ENCODE measurements at places on chromosomes 7 and 10.

GRCh38 chr10:22766693-22767092 is 52.3 kb upstream of the PIP4K2A start:
- DNase-seq, result no peak

DNA sequence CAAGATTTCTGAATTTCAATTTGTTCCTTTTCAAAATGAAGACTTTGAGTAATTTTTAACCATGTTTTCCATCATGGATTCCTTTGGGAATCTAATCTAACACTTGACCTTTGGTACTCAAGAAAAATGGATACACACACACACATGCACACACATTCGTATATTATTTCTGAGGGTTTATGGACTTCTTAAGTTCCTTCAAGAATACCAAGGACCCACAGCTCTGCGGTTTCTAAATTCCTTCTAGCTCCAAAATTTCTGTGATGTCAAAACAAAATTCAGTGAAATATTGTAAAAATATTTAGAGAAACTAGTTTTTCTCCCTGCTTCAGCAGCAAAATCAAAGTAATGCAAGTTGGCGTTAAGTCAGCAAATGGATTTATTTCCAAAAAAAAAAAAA is 98.3 kb upstream of the FAM13C start:
- DNase-seq, result no peak

GRCh38 chr10:114749014-114749413 is 72.6 kb upstream of the FHIP2A start:
- no peak for DNase-seq

DNA sequence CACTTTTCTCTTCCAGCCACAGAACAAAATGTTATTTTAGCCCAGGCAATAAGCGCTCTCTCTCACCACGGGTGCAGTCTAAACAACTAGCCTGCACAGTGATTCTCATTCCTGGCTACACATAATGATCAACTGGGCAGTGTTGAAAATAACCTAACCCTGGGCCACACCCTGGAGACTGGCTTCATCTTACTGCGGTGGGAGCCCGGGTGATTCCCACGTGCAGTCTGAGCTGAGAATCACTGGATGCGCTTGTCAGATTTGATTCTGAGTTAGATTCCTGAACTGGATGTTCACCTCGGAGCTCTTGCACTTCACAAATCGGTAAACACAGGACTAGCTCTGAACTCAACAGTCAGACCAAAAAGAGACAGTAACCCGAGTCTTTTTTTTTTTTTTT is 14.9 kb downstream of the ZC3HAV1 start:
- no peak for DNase-seq

GRCh38 chr10:75743291-75743778 is 311.9 kb downstream of the LRMDA start:
- no peak for DNase-seq

GRCh38 chr7:1611708-1612241 is 41.9 kb upstream of the PSMG3 start:
- no peak for DNase-seq
